ENCODE measurements at places on chromosomes 16 and 17.

GRCh38 chr16:29656688-29657523 lies 6.1 kb upstream of the SPN start:
- DNase-seq = no peak

DNA sequence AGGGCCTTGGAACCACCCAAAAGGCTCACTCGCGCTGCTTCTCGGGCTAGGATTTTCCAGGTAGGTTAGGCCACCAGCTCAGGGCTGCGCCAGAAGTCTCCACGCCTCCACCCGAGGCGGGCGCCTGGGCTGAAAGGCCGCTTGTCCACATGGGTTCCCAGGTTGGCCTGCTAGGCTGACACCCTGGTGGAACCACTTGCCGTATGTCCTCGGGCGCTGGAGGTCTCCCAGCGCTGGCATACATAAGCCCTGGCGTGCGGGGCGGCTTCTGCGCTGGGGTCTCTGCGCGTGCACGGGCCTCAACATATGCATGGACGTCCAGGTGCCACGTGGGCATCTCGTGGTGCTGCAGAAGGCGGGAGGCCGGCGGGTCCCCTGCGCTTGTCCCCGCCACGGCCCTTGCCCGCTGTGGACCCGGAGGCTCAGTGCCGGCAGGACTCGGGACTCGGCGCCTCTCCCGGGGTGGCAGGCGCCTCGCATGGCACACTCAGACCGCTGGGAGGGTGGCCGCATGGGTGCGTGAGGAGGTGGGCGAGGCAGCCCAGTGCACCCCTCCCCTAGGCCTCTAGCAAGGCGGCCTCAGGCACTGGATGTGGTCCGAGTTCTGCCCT lies 47.2 kb upstream of the ZNF629 start:
- no peak for DNase-seq

DNA sequence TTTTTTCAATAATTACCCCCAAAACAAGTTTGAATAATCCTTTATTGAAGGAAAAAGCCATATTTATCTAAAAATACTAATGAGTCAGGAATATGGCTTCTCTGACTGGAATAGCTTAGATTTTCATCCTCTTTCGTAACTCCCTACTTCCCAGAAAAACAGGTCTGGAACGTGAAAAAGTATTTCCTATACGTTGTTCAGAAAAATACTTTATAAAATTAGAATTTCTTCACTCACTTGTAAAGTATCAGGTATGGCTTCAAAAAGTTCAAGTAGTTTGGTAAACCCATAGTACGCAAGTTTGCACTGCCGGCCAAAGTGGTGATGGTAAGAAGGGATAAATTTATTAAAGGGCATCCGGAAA lies 33.7 kb downstream of the MARF1 start:
- DNase-seq = no peak

DNA sequence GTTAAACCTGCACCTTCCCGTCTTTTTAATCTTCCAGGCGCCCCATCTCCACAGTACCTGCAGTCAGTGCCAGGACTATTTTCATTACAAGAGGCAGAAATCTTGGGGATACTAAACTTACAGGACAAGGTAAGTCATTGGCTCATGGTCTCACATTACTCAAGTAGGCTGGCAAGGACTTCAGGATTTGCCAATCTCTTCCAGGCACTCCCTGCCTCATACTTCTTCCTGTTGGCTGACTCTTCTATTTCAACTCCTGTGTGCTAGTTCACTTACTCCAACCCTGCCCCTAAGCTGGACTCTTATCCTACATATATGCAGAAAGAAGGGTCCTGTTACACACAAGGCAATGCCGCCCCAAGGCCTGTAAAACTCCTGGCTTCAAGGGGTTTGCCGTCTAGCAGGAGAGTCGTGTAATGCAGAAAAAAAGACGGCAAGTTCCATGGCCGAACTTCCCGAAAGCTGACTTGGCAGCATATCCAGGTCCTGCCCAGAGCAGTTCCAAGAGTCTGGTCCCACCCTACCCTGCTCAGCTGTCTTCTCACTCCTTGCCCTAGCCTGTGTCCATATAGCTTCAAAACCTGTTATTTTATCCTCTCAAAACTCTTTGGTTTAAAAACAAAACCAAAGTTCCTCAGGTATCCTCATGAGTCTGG lies 14.8 kb downstream of the ERN1 start:
- DNase-seq = no peak

GRCh38 chr17:48597778-48598631 lies 4.4 kb upstream of the HOXB5 start:
- no peak for DNase-seq

- no peak for DNase-seq
Measured at GRCh38 chr16:77298418-77299360, 99.5 kb downstream of the SYCE1L start.

- DNase-seq = no peak
Measured at GRCh38 chr17:68255731-68256538, 8.1 kb downstream of the AMZ2 start.
